ENCODE measurements at places on chromosomes 7 and 10.

GRCh38 chr10:26662864-26663263 lies 34.6 kb upstream of the PDSS1 start:
- no peak for DNase-seq

DNA sequence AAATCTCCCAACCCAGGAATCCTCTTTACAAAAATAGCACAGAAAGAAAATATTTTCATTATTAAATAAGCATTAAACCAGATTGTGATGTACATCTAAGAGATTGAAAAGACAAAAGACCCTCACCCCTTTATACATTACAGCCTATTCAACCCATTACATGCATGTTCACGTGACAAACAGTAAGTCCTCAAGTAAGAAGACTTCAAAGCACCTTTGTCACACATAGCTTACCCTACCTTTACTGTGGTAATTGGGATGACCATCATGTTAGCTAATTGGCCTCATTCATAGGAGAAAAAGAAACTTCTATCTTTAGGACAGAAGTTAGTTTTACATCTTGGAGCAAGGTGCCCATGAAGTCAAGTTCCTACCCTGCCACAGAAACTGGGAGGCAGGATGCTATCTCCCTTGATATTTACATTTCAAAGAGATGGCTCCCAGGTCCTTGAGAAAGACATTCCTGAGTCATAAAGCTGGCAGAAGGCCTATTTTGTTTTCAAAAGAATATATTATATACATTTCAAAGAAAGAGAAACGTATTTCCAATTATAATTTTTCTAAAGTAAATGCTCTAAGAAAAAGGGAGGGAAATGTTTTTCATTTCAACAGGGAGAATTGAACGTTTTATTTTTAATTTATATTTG lies 48.1 kb downstream of the GNAI1 start:
- no peak for DNase-seq

DNA sequence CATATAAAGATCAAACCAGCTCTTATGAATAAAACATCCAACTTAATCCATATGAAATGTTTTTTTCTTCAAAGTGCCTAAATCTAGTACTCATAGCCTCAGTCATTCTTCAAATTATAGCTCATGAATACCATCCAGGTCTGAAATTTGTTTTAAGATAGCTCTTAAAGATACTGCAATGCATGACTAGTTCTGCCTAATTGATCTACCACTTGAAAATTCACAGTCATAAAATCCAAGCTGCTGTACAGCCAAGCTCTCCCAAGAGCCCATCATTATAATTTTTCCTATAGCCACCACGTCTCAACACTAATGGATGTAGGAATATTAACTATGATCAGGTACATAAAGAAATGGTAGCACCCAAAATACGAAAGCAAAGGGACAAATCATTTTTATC lies 87.9 kb upstream of the RNF148 start:
- DNase-seq = no peak

GRCh38 chr10:45447416-45447815 lies 73.4 kb downstream of the ALOX5 start:
- no peak for DNase-seq

GRCh38 chr7:132547821-132548220 lies 28.4 kb downstream of the PLXNA4 start:
- no peak for DNase-seq

DNA sequence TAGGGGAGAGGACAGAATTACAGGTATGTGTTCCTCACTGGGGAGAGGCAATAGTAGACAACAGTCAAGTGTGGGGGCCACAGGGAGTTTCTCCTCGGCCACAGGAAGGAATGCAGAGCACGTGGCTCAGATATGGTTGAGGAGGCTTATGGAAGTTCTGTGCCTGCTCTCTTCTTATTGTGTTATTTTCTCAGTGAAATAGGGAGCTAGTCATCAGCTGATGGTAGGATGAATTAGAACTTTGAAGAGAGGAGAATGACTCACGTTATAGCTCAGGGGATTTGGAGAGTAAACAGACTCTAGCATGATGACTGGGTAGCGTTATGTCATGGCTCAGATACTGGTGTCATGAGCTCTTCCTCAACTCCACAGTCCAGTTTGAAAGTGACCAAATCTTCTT lies 308.3 kb upstream of the IGFBP3 start:
- DNase-seq = no peak

DNA sequence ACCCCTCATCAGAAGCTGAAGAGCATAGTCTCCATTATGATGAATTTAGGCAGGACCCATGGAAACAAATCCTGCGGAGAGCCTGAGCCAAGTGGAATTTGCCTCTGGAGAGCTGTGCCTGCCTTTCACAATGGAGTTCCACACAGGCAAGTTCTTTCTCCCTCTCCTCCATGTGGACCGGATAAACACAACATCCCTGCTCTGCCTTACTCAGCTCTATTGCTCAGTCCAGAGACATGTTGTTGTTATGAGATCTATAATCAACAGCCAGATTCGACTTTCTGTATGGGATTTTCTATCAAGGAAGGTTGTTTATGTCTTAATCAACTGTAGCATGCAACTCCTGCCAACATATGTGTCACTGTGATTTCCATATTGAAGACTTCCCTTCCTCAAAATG lies 59.5 kb upstream of the ELMO1 start:
- no peak for DNase-seq

- DNase-seq = no peak
Measured at GRCh38 chr7:54904986-54905385, 113.8 kb upstream of the EGFR start.

DNA sequence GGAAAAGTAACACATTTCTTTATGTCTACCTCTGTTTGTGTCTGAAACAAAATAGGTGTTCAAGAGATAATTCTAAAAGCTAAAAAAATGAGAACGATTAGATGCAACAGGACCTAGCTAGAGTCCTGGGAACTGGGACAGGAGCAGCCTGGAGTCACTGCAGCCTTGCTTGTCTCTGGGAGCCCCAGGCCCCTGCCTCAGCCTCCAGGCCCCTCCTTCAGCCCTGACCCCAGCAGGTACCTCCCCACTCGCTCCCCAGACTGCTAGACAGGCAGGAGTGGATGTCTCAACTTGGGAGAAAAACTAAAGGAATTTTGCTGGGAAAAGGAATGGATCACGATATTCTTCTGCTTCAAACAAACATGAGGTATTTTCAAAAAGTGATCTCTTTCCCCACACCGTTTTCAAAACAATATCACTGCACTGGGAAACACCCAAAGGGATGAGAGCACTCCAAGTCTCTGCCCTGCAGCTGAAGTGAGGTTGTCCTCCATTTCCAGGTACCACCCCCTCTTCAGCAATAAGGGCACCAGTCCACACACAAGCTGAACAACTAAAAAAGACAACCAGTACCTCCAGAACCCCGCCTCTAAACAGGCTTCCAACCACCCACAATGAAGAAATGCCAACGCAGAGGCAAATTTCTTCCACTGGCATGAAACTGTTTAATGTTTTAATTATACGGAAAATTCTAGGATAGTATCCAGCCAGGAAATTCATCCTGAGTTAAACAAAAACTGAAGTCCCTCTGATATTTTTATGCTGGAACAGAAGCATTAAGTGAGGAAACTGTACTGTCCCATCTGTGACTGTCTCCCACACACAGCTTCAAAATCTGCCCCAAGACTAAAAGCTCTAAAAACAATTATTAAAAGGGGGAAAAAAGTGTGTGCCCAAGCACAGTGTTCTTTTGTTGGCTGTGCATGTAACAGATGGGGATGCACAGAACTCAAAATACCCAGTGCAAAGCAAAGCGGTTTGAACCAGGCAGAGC lies 47.2 kb downstream of the XPNPEP1 start:
- DNase-seq = peak; percentile 76

- no peak for DNase-seq
Measured at GRCh38 chr10:132350391-132350790, 18.4 kb downstream of the LRRC27 start.

GRCh38 chr7:19107356-19108146 lies 9.9 kb downstream of the TWIST1 start:
- no peak for DNase-seq

DNA sequence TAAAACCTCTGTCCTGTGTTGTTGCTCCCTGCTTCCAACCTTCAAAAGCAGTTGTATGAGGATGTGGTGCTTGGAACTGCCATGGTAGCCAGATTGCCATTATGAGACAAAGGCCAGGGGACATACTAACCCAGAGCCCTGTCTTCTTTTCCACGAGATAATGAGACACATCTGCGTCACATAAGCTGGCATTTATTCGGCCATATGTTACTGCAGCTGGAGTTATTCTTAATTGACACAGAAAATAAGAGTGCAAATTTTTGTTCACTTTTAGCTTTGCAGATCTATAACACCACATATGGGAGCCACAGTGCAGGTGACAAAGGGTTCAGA lies 15.5 kb upstream of the PDLIM1 start:
- DNase-seq = no peak

GRCh38 chr7:117019287-117019686 lies 66.0 kb downstream of the ST7 start:
- DNase-seq = no peak

- no peak for DNase-seq
Measured at GRCh38 chr10:50988792-50989191, 85.5 kb upstream of the PRKG1 start.

- no peak for DNase-seq
Measured at GRCh38 chr7:96927131-96927530, 78.2 kb upstream of the DLX6 start.

GRCh38 chr10:110413903-110414547 lies 83.7 kb upstream of the DUSP5 start:
- no peak for DNase-seq

GRCh38 chr7:149020483-149020882 lies 7.8 kb downstream of the PDIA4 start:
- DNase-seq = no peak

DNA sequence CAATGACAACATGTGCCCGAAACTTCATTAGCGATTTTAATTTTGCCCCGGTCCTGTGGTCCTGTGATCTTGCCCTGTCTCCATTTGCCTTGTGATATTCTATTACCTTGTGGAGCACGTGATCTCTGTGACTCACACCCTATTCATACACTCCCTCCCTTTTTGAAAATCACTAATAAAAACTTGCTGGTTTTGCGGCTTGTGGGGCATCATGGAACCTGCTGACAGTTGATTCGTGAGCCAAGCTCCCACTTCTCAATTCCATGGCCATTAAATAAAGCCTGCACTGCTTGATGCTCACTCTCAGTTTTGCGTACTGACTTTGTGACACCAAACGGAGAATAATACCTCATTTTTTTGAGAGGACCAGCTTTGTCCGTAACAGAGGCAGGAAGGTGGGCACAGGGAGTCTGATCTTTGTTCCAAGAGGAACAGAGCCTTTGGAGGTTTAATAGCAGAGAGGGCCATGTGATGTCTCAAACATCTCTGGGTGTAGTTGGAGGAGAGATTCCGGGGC lies 3.8 kb upstream of the ADAMTS14 start:
- DNase-seq = no peak

GRCh38 chr7:51352174-51353100 lies 35.8 kb upstream of the COBL start:
- no peak for DNase-seq

DNA sequence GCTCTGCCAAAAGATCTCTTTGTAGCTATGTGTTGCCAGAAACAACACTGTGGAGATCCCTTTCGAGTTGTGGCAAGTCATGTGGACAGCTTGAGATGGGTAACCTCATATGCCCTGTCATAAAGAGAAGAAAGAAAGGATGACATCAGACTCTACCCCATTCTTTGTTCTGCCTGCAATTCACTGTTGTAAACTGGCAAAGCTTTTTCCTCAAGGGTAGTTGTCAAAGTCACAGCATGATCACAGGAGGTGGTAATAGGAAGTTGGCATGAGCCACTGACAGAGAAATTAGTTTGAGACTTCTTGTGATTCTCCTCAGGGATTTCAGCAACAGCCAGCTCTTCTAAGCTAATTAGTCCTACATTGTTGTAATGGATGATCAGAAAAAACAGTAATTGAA lies 19.4 kb upstream of the MINDY3 start:
- DNase-seq = peak; percentile 19

- no peak for DNase-seq
Measured at GRCh38 chr7:66321283-66321682, 116.1 kb downstream of the TPST1 start.

DNA sequence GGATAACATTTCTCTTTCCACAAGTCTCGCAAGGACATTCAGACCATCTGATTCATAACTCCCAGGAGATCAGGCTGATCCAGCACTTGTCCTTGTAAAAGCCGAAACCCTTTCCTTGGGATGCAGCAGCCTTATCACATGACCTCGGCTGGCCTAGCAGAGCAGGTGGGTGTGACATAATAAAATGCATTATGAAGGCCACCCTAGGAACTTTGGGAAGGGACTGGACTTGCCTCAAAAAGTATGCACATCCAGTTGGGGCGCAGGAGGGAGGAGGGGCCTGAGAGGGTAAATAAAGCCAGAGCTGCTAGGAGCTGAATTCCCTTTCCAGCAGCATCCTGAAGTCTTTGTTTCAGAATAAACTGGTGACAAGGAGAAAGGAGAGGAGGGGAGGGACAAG lies 260.8 kb downstream of the SNX13 start:
- DNase-seq = no peak

DNA sequence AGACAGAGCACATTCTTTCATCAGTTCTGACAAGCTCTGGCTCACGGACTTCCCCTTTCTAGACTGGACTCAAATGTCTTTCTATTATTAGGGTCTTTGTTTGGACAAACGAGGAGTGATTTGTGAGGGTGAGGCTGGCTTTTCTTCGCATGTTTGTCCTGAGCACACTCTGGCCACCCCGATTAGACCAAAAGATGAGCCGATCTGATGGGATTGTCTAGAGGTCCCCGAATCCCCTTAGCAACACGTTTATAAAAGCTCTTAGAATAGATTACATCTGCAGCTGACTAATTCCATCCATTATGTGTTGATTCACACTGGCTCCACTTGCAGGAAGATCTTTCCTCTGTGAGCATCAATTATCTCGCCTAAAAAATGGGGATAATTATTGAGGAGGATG lies 675.4 kb upstream of the AUTS2 start:
- no peak for DNase-seq

GRCh38 chr7:136148920-136149319 lies 171.8 kb upstream of the MTPN start:
- DNase-seq = no peak

- DNase-seq = no peak
Measured at GRCh38 chr10:128337860-128338378, 211.7 kb upstream of the MKI67 start.

- no peak for DNase-seq
Measured at GRCh38 chr7:132402096-132402495, 174.2 kb downstream of the PLXNA4 start.

GRCh38 chr7:83486536-83486935 lies 162.4 kb downstream of the SEMA3E start:
- DNase-seq = no peak

- DNase-seq = no peak
Measured at GRCh38 chr7:138945821-138946220, 35.4 kb downstream of the KIAA1549 start.

GRCh38 chr10:102121739-102122372 lies 1.7 kb upstream of the LDB1 start:
- DNase-seq = no peak

DNA sequence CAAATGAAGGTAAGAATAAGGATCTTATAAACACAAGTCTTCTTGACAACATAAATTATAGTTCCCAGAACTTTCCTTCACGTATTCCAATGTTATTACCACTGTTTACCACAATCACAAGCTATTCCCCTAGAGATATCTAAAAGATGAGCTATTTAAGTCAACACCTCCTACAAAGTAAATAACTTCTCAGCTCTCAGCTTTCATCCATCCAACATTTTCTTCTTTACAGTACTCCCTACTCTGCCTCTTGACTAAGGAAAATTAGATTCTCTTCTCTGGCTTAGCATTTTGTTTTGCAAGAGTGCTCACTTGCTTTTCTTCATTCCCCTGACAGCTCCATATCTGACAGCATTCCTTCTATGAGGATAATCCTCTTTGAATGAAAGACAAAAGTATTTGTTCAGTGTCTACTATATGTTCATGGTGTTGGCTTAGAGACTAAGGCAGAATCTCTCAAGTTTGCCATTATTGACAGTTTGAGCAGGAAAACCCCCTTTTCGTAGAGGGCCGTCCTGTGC lies 93.0 kb upstream of the IL6 start:
- no peak for DNase-seq
